Stimulated activated CD4-positive, alpha-beta T cell treated with anti-CD3 and anti-CD28 coated beads, Interleukin-12 subunit alpha, Interleukin-12 subunit beta, amount 100 ng/mL, for 24 hours (primary cell): ENCODE measurements at places on chromosomes 5 and 9.

DNA sequence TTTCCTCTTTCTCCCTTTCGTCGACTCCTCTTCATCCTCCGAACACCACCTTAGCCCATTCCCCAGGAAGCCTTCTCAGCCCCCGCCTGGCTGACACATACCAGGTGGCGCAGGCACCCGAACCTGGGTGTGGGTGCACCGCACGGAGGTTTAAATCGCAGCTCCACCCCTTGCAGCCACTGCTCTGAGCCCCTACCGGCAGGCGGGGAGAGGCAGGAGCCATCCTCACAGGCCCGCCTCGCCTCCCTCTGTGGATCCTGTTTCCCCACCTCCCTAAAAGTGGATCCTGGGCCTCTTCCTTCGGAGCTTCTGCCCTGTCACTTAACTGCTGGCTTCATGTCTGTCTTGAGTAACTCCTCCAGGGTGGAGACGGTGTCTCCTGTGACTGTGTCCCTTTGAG lies 110.7 kb downstream of the OLFM1 start:
- no peak for DNase-seq

- DNase-seq = no peak
Measured at GRCh38 chr5:66862020-66862419, 265.8 kb downstream of the MAST4 start.

- DNase-seq = no peak
Measured at GRCh38 chr5:7576023-7576715, 180.2 kb downstream of the ADCY2 start.

DNA sequence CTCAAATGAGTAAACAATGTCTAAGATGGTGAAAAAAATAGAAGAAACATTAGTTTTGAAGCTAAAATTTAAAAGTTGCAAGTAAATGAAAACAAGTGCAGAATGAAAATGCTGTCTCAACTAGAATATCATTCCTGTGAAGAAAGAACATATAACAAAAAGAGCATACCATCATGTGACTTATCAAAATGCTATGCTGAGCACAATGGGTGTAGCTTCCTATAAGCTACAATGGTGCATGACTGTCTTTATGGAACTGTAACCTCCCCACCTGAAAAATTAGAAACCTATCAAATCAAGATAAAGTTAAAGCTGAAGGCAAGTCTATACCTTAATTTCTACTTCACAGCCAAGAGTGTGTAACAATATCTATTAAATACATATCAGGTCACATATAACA lies 192.0 kb downstream of the AP3B1 start:
- no peak for DNase-seq

GRCh38 chr5:128796506-128796905 lies 168.8 kb upstream of the SLC27A6 start:
- DNase-seq = no peak

- no peak for DNase-seq
Measured at GRCh38 chr9:37937366-37937765, 33.4 kb upstream of the SLC25A51 start.

DNA sequence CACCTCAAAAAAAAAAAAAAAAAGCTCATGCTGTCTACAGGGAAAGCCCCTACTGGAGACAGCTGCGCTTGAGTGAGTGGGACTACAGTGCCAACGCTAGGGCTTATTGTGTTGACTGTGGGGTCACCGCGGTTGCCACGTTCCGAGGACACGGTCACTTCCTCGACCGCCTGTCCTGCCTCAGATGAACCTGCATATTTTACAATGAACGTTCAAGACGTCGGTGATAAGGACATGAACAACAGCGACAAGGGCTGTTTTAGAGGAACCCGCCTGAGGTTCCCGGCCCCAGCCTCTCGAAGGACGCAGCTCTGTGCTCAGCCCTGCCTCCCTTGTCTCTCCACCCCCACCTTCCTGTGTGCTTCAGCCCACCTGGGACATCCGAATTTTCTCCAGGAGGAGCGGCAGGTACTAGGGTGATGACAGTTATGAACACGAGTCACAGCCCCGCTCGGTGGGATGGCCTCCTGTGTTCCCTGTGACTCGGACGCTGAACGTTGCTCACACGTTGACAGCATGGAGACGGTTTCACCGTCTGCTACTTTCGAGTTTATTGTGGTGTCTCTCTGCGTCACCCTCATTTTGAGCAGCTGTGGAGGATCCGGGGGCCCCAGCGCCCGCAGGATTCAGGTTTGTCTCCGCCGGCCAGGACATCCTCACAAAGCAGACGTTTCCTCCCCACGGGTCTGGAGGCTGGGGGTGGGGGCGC lies 11.3 kb upstream of the DIPK1B start:
- peak; percentile 64 for DNase-seq

GRCh38 chr5:56854920-56855319 lies 39.6 kb downstream of the MAP3K1 start:
- no peak for DNase-seq

GRCh38 chr9:77507212-77507961 lies 140.7 kb downstream of the GNA14 start:
- no peak for DNase-seq

DNA sequence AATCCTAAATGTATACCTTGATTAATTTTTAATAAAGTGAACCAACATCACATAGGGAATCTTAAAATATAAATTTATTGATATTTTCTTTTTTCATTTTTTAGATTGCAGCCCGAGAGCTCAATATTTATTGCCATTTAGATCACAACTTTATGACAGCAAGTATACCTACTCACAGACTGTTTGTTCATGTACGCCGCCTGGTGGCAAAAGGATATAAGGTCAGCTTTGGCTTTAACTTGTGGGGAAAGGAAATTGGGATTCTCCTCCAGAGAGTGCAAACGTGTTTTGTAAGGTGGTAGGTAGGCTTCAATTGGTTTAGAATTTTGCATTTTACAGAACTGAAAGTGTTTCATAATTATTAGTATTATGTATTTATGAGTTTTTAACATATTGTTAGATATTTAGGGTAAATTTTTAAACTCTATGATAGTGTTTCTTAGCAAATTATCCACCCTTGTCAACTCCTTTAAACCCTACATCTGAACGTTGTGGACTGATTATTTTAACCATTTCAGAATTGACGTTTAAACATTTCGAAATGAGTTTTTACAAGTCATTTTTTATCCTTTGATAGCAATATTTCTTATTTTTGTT lies 17.5 kb upstream of the DHFR start:
- peak; percentile 26 for DNase-seq

DNA sequence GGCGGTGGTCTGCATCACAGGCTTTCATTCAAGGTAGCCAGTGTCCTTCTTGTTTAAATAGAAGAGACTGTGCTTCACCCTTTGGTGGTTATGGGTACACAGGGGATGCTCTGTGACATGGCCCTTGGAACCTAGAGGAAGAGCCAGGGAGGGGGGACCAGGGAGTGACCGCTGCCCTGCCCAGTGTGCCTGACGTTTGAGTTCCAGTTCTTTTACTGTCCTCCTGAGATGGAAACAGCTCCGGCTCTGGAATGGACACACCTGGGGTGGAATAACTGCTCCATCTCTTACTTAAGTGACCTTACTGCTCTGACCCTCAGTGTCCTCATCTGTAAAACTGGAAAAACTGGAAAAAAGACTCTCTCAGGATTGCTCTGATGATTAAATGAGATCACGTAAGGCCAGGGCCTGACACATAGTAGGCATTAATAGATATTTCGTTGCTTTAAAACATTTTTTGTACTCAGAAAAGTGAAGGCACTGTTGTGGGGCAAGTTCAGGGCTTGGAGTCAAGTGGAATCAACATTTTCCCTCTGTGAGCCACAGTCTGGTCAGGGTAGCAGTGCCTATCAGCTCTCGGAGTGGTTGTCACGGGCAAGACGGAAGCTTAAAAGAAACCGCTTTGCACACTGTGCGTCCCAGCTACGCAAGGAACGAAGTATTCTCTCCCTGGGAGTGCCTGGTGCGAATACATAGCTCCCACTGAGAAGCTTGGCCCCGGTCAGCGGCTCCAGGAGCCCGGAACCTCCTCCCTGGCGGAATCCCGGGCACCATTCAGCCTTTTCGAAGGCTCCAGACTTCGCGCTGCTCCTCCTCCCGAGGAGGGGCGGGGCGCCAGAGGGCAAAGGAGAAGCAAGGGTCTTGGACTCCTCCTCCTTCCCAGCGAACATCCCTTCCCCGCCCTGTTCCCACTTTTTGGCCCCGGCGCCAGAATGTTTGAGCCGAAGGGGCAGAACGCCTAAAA lies 5.8 kb downstream of the POU4F3 start:
- DNase-seq = no peak
